ENCODE measurements at places on chromosomes 4 and X.

DNA sequence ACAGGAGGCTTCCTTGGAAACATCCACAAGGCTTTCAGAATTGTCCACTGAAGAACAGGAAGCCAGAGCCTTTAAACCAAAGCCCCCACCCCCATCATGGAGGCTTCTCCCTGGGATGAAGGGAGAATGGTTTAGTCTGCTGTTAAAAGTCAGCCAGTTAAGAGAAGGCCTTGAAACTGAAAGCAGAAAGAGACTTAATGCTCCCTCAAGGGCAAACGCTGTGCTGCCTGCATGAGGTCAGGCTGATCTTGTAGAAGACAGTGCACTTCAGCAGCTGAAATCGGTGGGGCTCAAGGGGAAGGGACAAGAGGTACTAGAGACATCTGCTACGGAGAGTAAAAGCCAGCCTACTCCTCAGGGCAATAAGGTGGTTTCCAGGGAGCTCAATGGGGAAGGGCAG lies 69.0 kb downstream of the HPRT1 start:
- no peak for DNase-seq

- DNase-seq, result peak; percentile 72
Measured at GRCh38 chrX:110450050-110450449, 91.4 kb downstream of the RTL9 start.

- peak; percentile 98 for DNase-seq
Measured at GRCh38 chr4:87589531-87589930, 18.8 kb upstream of the DSPP start.

DNA sequence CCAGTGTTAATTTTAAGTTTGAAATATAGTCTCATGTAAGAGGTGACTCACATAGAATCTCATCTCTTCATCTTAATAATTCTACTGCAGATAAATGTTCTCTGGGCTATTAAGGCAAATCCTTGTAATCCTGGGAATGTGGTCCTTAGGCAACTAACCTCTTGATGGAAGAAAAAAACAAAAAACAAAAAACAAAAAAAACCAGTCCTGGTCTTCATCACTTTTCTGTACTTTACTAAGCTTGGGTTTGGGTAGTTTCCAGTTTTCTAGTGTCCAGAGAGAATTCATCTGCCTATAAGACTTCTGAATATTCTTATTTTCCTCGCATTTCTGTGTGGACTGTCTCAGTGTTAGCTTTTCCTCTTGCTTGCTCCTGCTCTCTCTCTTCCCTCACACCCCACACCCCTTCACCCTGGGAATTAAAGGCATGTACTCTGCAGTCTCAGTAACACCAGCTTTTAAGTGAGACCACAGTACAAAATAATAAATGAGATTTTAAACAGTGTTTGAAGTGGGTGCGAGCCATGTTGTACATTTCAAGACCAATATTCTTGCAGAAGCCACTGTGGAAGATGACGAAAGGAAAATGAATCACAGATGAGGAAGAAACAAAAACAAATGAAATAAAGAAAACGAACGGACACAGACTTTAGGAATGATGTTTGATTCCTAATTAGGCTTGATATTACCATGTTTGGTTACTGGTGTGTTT lies 51.7 kb downstream of the HAND2 start:
- DNase-seq, result no peak

GRCh38 chr4:6257247-6258025 lies 12.2 kb upstream of the WFS1 start:
- no peak for DNase-seq

DNA sequence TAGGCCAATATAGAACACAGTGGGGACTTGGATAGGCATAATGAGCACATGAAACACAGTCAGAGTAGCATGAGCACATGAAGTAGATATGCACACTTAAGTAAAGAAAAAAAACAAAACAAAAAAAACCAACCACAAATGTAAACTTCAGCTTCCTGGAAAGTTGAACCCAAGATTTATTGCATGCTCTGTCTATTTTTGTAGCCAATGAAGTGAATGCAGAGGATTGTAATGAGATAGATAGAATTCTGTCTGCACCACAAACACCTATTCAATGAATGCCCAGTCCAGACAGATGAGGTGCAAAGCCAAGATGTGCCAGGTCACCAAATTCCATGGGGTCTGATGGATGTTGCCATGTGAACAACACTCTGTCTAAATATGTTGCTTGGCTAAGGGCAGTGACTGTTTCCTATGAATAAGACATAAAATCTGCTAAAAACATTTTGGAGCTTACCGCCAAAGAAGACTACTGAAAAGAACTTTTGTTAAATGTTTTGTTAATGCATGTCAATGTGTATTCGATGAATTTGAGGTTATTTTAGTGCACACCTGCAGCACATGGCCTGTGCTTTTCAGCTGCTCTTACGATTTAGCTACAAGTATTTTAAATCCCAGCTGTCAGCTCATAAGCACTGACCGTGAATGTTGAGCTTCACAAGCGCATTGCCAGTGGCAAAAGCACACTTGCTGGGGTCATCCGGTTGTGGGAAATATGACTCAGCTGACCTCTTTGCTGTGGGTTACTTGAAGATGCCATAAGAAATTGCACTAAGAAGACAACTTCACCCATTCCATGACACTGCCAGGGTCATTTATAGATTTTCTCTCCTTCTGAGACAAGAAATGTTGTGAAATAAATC lies 374.8 kb upstream of the GNPDA2 start:
- peak; percentile 33 for DNase-seq

DNA sequence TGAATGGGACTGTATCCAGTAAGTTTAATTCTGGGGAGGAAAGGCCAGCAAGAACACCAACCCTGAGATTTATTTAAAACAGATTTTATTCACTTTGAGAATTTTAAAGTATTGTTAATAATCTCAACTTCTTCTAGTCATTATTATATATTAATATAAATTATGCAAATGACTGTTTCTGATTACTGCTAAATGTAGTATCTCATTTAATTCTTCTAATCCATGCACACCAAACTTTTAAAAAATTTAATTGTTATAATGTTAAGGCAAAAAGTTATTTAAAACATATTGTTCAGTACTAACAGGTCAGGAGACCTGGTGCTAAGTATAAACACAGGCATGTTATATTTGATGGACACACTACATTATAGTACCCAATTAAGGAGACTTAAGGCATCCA lies 8.1 kb downstream of the RLIM start:
- DNase-seq, result no peak

GRCh38 chrX:154654925-154655324 lies 1.5 kb upstream of the CTAG2 start:
- no peak for DNase-seq

DNA sequence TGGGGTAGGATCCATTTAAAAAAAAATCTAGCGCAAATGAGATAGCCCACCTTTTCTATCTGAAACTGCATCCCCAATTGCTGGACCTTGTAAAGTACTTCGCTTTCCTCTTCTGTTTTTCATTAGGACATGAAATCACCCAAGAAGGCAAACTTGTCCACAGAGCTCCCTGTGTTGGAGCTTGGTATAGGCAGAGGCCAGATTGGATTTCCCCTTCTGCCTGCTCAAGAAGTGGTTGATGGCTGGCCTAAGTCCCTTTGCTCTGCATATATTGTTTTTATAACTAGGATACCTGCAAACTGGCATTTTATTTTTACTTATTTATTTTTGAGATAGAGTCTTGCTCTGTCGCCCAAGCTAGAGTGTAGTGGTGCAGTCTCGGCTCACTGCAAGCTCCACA lies 28.4 kb downstream of the RNF4 start:
- no peak for DNase-seq

GRCh38 chr4:119477412-119478053 lies 151.1 kb downstream of the PDE5A start:
- DNase-seq, result peak; percentile 56

GRCh38 chrX:12771445-12772069 lies 19.7 kb upstream of the PRPS2 start:
- peak; percentile 36 for DNase-seq

- no peak for DNase-seq
Measured at GRCh38 chrX:132958091-132958703, at the start of gene HS6ST2. Gene HS6ST2, minus strand, starts transcription at chrX:132958629.

DNA sequence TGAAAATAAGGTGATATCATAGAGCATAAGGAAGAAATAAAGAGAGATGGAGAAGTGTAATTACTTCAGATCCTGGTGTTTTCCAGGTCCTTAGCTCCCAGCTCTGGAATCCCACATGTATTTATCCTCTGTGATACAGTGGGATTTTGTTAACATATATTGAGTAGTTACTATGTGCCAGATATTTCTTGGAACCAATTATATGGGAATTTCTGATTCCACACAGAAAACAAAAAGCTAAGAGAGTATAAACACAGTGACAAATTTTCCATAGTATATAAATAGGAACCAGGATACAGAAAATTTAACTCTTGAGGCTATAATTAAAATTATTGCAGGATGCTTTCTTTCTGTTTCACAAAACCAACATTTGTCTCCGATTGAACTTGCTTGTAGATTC lies 1067.5 kb downstream of the PCDH7 start:
- DNase-seq, result no peak

DNA sequence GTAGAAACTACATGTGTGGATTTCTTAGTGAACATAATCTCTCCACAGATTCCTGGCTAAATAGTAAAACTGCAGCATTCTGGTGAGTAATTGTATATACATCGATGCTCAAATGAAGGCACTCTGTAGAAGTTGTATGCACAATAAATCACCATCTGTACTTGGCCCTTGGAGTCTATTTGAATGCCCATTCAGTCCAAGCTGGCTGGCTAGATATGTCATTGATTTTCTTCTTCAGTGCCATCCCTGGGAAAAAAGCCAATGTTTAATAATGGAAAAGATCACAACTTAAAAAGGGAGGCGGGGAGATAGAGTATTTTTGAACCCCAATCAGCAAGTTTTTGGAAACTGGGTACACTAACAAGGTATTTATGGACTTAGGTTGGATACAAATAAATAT lies 381.0 kb upstream of the TEX13C start:
- DNase-seq, result no peak
